ENCODE measurements at places on chromosomes 7 and 10.

DNA sequence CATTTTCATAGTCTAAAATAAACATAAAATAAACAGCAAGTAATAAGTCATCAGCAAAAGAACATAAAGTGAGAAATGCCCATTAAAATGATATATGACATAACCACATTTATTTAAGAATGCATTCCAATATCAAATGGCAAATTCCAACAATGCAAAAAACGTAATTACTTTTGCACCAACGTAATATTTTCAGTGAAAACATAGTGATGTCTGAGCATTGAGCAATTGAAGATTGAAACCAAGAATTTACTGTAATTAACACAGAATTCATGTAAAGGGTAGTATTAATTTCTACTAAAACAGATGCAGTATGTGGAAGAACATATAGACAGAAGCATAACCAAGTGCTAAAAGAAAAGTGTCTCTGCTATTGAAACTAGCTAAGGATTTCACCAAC lies 123.0 kb upstream of the TNS3 start:
- DNase-seq, result no peak

DNA sequence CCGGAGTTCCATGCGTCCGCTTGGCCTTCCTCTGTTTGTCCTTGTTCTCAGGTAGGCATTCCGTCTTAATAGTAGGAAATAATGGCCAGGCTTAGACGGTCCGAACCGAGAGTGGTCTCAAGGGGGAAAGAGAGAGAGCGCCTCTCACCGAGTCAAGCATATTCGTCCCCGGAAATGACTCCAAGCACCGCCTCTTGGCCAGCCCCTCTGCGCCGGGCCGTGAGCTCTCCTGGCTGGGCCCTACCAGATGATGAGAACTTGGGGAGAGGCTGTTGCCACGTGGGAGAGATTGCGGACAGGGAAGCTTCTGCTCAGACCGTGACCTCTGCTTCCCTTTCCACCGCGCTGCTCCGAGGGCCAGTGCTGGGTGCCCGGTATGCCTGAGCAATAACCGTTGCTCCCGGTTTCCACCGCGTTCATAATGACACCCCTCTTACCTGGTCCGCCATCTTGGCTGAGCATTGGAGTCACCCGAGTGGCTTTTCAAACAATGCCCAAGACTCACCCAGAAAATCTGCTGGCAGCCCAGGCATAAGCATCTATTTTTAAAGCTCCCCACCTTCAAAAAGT lies 251.1 kb upstream of the SHH start:
- DNase-seq, result no peak

- DNase-seq, result no peak
Measured at GRCh38 chr10:99161165-99161564, 74.5 kb downstream of the HPSE2 start.

- no peak for DNase-seq
Measured at GRCh38 chr7:1544896-1545416, 11.0 kb downstream of the TMEM184A start.

- DNase-seq, result no peak
Measured at GRCh38 chr7:151839451-151839921, 37.4 kb downstream of the PRKAG2 start.

GRCh38 chr10:74244097-74244685 lies 93.2 kb downstream of the ADK start:
- no peak for DNase-seq

DNA sequence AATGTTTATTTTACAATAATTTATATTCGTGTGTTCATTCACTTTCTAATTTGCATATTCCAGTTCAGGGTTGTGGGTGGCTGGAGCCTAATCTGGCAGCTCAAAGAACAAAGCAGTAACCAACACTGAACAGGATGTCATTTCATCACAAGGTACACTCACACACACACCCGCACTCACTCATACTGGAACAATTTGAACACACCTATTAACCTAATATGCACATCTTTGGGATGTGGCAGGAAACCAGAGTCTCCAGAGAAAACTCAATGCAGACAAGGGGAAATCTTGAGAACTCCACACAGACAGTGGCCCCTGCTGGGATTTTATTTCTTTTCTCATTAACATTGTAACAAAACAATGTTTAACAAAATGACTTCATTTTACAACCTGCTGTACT lies 97.4 kb downstream of the TWIST1 start:
- DNase-seq, result no peak

- DNase-seq, result no peak
Measured at GRCh38 chr10:128519581-128519980, 393.4 kb upstream of the MKI67 start.

GRCh38 chr10:103254538-103255325 lies 9.0 kb downstream of the RPEL1 start:
- no peak for DNase-seq
